Anterior cingulate cortex (tissue), 58 donors: ENCODE measurements at places on chromosomes 1 and 21.

DNA sequence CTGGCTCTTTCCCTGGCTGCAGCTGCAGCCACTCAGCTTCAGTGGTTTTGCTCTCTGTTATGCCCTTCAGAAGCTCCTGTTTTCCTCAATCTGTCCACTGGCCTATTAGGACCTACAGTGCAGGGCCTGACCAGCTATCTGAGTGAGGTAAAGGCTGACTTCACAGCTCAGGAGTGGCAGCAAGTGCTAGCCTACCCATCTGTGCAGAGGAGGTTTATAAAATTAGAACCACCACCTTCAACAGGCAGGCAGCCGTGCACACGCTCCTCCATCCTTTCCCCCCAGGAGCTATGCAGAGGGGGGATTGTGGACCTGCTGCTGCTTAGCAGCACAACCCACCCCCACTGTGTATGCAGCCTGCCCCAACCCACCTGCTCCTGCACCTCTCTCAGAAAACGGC is 8.3 kb downstream of the ADAR start:
- no peak for DNase-seq

DNA sequence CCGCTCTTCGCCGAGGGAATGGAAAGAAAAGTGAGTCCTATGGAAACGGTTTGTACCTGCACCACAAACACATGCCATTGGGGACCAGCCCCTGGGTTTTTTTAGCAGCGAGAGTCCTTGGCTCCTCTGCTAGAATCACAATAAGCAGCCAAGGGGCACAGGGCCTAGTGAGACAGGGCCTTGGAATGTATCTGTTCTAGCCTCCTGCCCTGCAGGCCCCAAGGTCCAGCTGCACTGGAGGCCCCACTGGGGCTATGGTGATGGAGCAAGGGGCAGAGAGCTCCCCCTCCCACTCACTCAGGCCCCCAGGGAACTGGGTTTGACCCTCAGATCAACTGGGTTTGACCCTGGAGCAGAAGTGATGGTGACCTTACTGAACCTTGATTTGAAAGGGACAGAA is 14.4 kb downstream of the SHISA4 start:
- DNase-seq: no peak

DNA sequence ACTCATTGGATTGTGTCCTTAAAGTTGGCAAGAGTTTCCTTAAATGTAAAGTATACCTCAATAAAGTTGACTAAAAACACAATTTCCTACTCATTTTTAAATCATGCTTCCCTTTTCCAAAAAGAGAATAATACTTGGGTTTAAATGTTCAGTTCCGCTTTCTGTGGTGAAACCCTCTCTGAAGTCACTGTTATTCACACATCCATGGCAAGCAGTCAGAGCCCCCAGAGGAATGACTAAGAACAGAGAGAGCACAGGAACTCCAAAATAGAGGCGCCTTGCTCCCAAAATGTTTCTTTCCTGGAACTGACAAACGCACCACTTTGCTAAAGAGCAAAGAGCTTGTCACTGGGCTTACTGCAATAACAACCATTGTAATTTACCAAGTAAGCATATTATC is 142.5 kb downstream of the TIAM1 start:
- no peak for DNase-seq

- no peak for DNase-seq
These were observed 279.1 kb upstream of the ADGRL4 start for GRCh38 chr1:79285667-79286066.

DNA sequence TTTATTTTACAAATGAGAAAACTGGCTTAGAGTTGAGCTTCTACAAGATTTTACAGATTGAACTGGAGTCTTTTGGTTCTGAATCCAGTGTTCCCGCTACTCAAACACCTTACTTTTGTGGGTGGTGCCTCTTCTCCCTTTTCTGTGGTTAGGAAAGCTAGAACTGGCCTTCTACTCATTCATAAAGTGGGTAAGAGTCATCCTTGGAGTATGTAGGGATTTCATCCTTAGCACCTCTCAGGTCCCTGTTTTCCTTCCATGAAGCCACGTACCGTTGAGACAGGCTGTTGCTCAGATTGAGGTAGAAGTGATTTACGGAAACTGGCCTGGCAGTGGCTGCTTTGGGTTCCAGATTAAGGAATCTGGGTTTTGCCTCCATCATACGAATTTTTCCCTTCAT is 35.8 kb downstream of the WNT4 start:
- no peak for DNase-seq

- DNase-seq: no peak
These were observed 3.0 kb downstream of the FUBP1 start for GRCh38 chr1:77975907-77976306.

DNA sequence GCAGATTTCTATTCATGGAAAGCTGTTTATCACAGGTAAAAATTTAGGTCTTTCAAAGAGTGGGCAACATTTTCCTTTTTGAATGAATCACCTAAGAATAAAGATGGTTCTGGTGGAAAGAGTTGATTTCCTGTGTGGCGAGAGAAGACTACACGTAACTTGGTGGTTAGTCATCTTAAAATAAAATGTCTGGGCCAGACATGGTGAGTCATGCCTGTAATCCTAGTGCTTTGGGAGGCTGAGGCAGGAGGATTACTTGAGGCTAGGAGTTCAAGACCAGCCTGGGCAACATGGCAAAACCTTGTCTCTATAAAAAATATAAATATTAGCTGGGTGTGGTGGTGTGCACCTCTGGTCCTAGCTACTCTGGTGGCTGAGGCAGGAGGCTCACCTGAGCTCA is 65.7 kb downstream of the DISP1 start:
- no peak for DNase-seq

- DNase-seq: no peak
These were observed 5.5 kb upstream of the STX6 start for GRCh38 chr1:181028196-181028595.

DNA sequence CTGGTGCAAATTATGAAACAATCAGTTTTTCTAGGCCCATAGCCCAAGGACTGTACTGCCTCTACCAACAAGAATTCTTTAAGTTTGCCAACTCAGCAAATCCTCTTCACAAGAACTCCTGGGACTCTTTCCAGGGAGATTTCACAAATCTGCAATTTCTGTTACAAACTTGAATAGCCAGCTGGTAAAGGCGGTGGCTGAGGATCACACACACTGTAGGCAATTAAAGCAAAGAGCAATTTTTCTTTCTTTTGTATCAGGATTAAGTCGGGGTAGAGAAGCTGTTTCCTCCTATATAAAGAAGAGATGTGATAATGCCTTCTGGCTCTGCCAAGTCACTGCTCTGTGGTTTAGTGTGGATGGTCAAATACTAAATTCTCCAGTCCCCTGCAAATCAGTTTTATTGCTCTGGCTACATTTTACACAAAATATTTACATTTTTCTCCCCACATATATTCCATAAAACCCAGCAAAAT is 1.7 kb downstream of the ALDH9A1 start:
- DNase-seq: no peak

- no peak for DNase-seq
These were observed 187.1 kb downstream of the CDC42BPA start for GRCh38 chr1:227131193-227131592.

DNA sequence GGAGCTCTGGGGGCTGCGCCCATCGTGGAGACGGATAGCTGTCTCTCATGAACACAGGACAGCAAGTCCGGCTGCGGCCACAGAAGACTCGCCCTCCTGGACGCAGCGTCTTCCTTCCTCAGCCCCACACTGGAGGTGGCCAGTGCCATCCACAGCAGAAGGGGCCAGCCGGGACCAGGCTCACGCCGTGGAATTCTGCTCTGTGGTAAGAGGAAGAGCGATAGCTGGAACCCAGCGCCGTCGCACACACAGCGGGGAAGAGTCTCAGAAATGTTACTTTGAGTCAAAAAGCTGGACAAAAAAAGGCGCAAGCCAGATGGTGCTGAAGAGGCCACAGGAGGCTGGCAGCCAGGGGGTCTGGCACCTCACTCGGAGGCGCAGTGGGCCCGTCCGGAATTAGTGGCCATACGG is 113.9 kb upstream of the COL6A1 start:
- no peak for DNase-seq

- DNase-seq: no peak
These were observed 52.4 kb downstream of the XCL1 start for GRCh38 chr1:168628807-168629206.

- DNase-seq: no peak
These were observed 132.8 kb downstream of the RERE start for GRCh38 chr1:8684590-8684989.

DNA sequence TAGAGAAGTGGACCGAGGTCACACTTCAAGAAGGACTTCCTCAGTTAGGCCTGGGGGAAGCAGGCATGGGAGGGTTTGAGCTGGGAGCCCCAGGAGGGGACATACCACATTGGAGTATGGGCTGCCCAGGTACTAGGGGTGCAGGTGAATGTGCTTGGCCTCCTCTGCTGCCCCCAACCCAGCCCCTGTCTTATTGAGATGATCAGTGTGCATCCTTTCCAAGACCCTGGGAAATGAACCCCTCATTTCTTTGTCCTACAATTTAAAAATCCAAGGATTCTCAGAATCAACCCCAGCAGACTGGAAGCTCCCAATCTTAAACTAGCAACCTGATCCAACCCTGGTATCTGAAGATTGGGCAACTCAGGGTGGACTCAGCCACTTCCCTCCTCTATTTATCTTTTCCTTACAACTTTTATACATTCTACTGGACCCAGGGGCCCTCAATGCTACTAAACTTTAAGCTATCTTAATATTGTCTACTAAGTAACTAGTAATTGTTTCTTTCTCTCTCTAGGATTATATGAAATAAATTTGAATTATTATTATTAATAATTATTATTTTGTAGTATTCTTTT is 9.1 kb downstream of the MEX3A start:
- DNase-seq: no peak

DNA sequence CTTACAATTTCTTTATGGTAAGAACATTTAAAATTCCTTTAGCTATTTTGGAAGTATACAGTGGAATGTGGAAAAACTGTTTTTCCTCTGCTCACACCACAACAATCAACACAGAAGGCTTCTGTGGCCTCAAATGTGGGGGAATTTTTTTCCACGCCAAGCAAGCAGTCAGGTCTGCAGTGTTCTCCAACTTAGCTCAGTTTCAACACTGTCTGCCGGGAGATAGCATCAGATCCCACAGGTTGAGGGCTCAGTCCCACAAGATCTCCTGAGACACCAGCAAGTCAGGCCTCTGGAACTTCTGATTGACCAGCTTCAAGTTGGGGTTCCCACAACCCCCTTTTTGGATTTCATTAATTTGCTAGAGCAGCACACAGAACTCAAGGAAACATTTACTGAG is 50.3 kb downstream of the PTBP2 start:
- no peak for DNase-seq

- no peak for DNase-seq
These were observed 485.5 kb downstream of the PTPRC start for GRCh38 chr1:199124351-199124750.

GRCh38 chr1:106515375-106515774 is 541.1 kb upstream of the PRMT6 start:
- DNase-seq: no peak

GRCh38 chr1:152743371-152744145 is 14.3 kb upstream of the KPRP start:
- no peak for DNase-seq

- no peak for DNase-seq
These were observed 71.5 kb downstream of the MAP10 start for GRCh38 chr1:232876506-232877364.

GRCh38 chr1:155940482-155940992 is 901 bp upstream of the RXFP4 start:
- no peak for DNase-seq

GRCh38 chr1:20322825-20323612 is 32.3 kb downstream of the VWA5B1 start:
- no peak for DNase-seq

DNA sequence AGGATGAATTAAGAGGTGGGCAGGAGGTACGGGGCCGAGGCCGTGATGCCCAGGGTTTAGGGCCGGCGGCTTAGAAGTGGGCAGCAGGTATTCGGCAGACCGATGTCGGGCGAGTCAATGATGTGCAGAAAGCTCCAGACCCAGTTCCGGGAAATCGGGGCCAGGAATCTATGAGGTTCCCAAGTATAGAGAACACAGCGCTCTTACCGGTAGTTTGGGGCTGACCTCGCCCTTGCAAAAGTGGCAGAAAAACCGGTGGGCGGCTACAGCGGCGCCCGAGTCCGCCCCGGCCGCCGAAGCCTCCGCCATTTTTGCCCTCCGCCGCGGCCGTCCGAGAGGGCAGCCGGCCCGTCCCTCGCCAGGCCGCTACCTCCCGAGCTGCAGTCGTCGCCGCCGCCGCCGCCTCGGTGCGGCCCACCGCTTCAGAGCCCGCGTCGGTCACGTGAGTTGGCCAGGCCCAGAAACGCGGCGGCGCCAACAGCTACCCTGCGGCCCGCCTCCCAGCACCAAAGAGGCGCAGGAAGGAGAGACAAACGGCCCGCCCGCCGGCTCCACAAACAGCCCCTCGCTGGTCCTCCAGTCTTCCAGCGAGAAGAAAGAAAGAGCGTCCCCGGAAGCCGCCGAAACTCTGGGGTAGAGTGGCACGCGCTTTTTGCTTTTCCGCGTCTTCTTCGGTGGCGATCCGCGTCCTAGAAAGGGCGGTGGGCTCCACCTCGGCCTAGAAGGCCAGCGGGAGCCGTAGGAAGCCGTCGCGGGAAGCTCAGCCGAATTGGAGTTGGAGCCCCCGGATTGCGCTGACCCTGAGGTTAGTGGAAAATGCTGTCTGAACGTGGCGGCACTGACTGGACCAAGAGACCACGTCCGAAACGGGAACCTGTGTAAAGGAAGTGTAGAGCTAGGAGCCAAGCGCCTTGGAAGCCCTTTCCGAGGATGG is at the start of the genes POLR3C and RNF115:
Gene POLR3C (plus strand): TSS at position 636 of the 934 bp plus-strand sequence. CDS start 1,577 bp downstream, outside the sequence.
Gene RNF115 (minus strand): TSS at position 531 of the 934 bp plus-strand sequence. CDS start 222 bp downstream, at position 309.
- DNase-seq: peak; percentile 89

DNA sequence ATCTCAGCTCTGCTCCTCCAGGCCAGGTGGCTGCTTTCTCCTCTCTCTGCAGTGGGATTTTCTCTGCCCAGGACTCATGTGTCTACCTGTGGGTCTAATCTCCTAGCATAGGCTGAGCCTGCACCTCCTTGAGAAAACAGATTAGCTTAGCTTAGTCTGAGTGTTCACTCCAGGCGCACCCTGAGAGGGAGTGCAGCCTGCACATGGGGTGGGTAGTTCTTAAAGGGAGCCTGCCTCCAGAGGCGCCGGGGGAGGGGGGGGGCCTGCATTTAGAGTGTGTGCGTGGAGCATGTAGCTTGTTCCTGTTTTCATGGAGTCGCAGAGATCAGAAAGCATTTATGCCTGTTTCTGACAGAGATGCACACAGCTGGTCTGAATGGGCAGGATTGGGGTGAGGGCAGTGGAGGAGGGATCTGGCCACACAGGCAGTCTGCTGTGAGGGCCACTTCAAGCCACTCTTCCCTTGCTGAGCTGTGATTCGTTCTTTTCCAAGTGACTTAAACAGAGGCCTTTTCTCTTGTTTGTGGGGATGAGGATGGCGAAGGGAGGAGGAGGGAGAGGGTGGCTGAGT is 45.2 kb downstream of the GALNT2 start:
- DNase-seq: peak; percentile 68

DNA sequence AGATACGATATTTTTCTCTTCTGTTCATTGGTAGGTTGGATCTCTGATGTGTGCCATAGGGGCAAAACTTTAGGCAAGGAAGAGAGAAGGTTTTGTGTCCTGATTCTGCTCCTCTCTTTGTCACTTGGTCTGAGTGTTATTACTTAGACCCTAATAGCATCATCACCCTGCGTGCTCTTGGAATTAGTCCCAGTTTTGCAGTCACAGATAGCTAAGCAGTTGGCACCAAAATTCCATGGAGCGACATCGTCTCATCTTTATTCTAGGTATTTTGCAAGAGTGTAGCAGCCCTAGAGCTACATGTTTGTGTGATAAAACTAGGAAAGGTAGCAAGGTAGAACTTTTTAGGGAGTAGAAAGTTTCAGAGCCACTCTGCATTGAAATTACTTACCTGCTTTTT is 23.8 kb downstream of the PIP5K1A start:
- DNase-seq: no peak

- DNase-seq: no peak
These were observed 168.1 kb downstream of the TGFBR3 start for GRCh38 chr1:91717839-91718238.

GRCh38 chr1:32539584-32540571 is 651 bp downstream of the ZBTB8A start:
- no peak for DNase-seq
